Cardiac muscle cell (in vitro differentiated cells and primary cell): ENCODE measurements at places on chromosomes 13 and 19.
A peak's percentile ranks its signal among the peaks of the same experiment; 100 is the strongest.

GRCh38 chr19:33665776-33666595, 44.2 kb downstream of the CHST8 start:
- no peaks in the 10 kb centered on the region for H3K36me3 ChIP-seq
- H3K27me3 ChIP-seq, result no peaks in the 10 kb centered on the region
- H3K4me3 ChIP-seq, result no peak overlapping the region
- no peak overlapping the region for H3K27ac ChIP-seq
- no peak for DNase-seq

DNA sequence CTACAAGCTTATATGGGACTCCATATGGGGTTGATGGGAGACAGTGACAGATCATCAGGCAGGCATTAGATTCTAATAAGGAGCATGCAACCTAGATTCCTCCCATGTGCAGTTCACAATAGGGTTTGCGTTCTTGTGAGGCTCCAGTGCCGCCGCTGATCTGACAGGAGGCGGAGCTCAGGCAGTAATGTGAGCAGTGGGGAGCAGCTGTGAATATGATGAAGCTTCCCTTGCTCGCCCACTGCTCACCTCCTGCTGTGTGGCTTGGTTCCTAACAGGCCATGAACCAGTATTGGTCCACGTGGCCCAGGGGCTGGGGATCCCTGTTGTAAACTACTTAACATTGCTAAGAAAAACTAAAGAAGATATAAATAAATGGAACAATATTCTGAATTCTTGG, 378.4 kb downstream of the KCNRG start:
- H3K27ac ChIP-seq, result no peak overlapping the region
- no peaks in the 10 kb centered on the region for H3K27me3 ChIP-seq
- H3K4me1 ChIP-seq, result peaks cover 15% of the 10 kb centered on the region
- peak; percentile 67 for DNase-seq

- no peaks in the 10 kb centered on the region for H3K27me3 ChIP-seq
- peaks cover 14% of the 10 kb centered on the region for H3K4me1 ChIP-seq
- no peaks in the 10 kb centered on the region for H3K36me3 ChIP-seq
- no peak for DNase-seq
- H3K27ac ChIP-seq, result no peak overlapping the region
Observed at GRCh38 chr19:18483119-18483890, 38.6 kb downstream of the ELL start.

DNA sequence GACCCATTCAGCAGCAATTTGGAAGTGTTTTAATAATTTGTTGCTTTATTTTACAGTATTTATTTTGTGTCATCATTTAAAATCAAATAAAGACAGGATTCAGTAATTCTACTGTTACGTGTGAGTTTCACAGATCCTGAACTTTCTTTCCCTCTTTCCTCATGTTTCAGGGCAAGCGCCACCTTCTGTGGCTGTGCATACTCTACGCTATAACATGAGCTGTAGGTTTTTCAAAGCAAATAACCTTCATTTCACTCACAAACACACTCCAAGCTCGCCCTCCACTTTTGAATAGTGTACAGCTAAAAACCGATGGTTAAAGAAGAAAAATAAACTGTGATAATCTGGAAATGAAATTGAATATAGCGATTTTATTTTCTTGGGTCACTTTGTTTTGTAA, 753.3 kb downstream of the OLFM4 start:
- DNase-seq, result peak; percentile 18
- peak overlapping the region; percentile 2 for H3K4me3 ChIP-seq
- H3K27ac ChIP-seq, result no peak overlapping the region
- peaks cover 7% of the 10 kb centered on the region for H3K4me1 ChIP-seq
- no peaks in the 10 kb centered on the region for H3K27me3 ChIP-seq

GRCh38 chr13:92224052-92224821, 825.8 kb downstream of the GPC5 start:
- H3K4me1 ChIP-seq, result no peaks in the 10 kb centered on the region
- DNase-seq, result no peak
- no peaks in the 10 kb centered on the region for H3K36me3 ChIP-seq
- no peaks in the 10 kb centered on the region for H3K27me3 ChIP-seq
- no peak overlapping the region for H3K27ac ChIP-seq
- no peak overlapping the region for H3K4me3 ChIP-seq

DNA sequence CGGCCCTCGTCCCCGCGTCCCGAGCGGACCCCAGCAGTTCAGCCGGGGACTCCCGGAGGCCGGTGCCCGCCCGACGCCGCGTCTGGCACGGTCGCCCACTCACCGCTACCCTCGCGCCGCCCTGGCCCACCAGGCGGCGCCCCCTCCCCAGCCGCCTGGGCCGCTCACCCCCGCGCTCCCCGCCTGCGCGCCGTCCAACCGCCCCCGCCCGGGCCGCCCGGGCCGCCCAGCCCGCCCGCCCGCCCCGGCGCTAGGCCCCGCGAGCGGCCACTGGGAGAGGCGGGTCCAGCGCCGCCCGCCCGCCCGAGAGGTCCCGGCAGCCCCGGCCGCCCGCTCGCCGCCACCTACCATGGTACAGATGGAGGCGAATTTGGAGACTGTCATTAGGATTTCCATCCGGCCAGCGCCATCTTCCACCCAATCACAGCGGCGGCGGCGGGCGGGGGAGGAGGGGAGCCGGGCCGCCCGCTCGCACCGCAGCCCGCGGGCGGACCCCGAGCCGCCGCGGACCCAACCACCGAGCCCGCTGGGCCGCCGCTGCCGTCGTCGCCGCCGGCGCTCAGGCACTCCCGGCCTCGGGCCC, at the start of gene USP12:
Gene USP12, minus strand, starts transcription at position 568 of the 583 bp plus-strand sequence. Its CDS starts 172 bp downstream, at position 396.
- H3K27me3 ChIP-seq, result no peaks in the 10 kb centered on the region
- peak within 1 kb of the TSS; percentile 90 for H3K27ac ChIP-seq
- no peaks in the 10 kb centered on the region for H3K36me3 ChIP-seq
- DNase-seq, result peak; percentile 39
- peak within 1 kb of the TSS; percentile 68 for H3K4me3 ChIP-seq

DNA sequence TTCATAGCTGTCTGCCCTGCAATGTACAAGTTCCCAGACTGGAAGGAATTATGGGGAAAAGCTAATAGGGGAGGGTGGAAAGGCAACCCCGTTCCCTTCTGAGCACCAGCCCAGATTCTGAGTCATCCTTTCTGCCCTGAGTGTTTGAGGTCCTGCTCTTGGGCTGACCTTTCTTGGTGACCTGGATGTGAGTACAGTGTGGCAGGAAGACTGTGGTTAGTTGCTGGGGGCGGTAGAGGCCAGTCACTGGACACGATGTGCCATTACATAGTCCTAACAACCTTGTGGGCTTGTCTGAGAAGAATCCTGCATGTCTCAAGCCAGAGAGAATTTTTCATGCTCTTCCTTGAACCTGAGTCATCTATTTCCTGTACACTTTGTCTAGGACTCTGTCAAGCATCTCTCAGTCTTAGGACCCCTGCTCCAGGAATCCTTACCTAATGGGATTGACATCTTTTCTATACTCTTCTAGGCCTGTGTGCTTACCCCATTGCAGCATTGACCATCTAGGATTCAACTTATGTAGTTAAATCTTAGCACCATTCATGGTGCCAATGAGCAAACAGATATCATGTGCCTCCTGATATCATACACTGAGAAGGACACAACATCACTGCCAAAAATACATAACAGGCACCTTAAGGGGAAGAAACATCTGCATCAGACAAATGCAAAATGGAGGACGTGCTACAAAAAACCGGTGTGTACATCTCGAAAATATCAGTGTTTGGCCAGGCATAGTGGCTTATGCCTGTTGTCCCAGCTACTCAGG, 8.1 kb upstream of the ANGPTL4 start:
- no peaks in the 10 kb centered on the region for H3K27me3 ChIP-seq
- no peak overlapping the region for H3K4me3 ChIP-seq
- no peak overlapping the region for H3K27ac ChIP-seq
- H3K36me3 ChIP-seq, result no peaks in the 10 kb centered on the region
- no peak for DNase-seq

GRCh38 chr19:51139299-51140014, 2.6 kb upstream of the SIGLEC7 start:
- H3K4me1 ChIP-seq, result no peaks in the 10 kb centered on the region
- H3K27me3 ChIP-seq, result no peaks in the 10 kb centered on the region
- H3K27ac ChIP-seq, result no peak overlapping the region

DNA sequence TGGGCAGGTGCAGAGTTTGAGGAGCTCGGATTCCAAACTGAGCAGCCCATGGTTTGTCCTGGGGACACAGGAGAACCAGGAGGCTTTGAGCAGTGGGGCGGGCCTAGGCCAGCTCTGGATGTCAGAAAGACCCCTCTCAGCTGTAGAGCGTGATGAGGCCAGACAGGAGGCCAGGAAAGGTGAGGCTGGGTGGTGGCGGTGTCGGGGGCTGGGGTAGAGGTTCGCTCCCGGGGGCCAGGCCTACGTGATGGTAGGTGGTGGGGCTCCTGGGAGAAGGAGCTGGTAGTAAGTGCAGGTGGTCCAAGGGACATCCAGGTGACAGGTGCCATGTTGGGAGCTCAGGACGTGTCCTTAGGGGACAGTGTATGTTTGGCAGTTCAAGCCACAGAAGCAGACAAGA, 13.5 kb upstream of the PTOV1 start:
- H3K4me3 ChIP-seq, result no peak overlapping the region
- no peak overlapping the region for H3K27ac ChIP-seq
- H3K27me3 ChIP-seq, result no peaks in the 10 kb centered on the region
- peaks cover 18% of the 10 kb centered on the region for H3K4me1 ChIP-seq

DNA sequence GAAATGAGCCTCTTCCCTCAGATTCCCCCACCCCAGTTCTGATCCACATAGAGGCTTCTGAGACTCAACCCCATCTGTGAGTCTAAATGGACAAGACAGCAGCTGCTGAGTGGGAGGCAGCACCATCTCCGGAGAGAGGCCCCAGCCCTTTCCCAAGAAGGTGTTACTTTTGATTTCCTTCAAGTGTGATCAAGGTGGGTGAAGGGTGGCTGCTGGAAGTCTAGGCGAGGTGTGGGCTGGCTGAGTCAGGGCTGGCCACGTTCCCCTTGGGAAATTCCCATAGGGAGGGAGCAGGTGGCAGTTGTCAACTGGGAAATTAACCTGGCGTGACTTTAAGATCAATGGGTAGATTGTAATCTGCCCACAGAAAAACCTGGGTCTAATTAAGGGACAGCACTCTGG, 148.0 kb downstream of the FOXO1 start:
- no peaks in the 10 kb centered on the region for H3K36me3 ChIP-seq
- H3K4me3 ChIP-seq, result no peak overlapping the region
- no peak for DNase-seq
- no peaks in the 10 kb centered on the region for H3K4me1 ChIP-seq

GRCh38 chr19:9796113-9796773, 22.6 kb downstream of the FBXL12 start:
- H3K27ac ChIP-seq, result no peak overlapping the region
- DNase-seq, result peak; percentile 88

- H3K36me3 ChIP-seq, result no peaks in the 10 kb centered on the region
- H3K27me3 ChIP-seq, result no peaks in the 10 kb centered on the region
- peak; percentile 89 for DNase-seq
- no peaks in the 10 kb centered on the region for H3K4me1 ChIP-seq
- no peak overlapping the region for H3K27ac ChIP-seq
Observed at GRCh38 chr19:18233224-18233825, 7.1 kb upstream of the PDE4C start.

DNA sequence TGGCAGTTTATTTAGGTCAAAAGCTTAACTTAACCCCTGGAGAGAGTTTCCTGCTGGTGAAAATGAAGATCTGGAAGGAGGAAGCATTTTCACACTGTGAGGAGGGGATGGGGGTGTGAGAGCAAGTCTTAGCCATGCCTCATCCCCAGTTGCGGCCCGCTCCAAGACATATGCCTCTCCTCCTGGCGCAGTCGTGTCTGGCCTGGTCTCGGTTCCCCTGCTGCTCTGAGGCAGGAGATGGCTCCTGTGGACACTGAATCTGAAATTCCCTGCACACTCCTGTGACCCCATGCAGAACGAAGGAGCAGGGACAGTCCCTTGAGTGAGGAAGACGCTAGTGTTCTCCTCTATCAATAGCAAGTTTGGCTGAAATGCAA, 360 bp upstream of the ZNF69 start:
- no peak for DNase-seq
- peak overlapping the region; percentile 94 for H3K27ac ChIP-seq
- no peaks in the 10 kb centered on the region for H3K36me3 ChIP-seq
- no peaks in the 10 kb centered on the region for H3K27me3 ChIP-seq

DNA sequence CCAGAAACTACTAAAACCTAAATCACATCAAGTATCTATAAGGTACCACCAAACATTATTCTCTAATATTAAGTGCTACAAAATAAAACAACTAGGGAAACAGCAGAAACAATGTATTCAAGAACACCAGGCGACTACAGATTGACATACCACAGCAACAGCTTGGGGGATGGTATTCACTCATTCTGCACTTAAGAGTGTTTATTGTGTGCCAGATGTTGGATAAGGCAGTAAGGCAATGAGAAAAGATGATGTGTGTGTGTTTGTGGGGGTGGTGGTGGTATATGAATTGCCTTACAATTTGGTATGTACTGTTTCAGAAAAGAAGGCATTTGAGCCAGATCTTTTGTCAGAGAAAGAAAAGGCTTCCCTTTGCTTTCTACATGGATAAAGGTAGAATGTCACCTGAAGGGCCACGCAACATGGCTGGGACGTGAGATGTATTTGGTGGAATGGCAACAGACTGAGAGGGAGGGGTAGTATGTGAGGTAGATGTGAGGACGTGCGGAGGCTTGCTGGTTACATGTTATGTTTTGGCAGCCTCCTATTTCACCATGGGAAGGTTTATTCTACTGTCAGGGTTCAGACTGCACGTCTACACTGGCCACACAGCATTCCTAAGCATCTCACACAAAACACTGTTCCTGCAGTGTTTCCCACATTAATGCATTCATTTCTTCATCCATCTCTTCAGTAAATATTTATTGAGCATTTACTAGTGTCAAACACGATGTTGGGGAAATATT, 300.7 kb downstream of the KLF12 start:
- H3K36me3 ChIP-seq, result no peaks in the 10 kb centered on the region
- H3K4me1 ChIP-seq, result peaks cover 14% of the 10 kb centered on the region
- H3K27me3 ChIP-seq, result no peaks in the 10 kb centered on the region
- no peak overlapping the region for H3K4me3 ChIP-seq
- DNase-seq, result no peak
- H3K27ac ChIP-seq, result no peak overlapping the region

- no peaks in the 10 kb centered on the region for H3K36me3 ChIP-seq
- no peak overlapping the region for H3K27ac ChIP-seq
- H3K4me1 ChIP-seq, result no peaks in the 10 kb centered on the region
- DNase-seq, result no peak
- H3K27me3 ChIP-seq, result no peaks in the 10 kb centered on the region
Observed at GRCh38 chr13:65894049-65894448, 1336.1 kb downstream of the PCDH9 start.

- no peak for DNase-seq
- H3K27ac ChIP-seq, result no peak overlapping the region
- no peak overlapping the region for H3K4me3 ChIP-seq
Observed at GRCh38 chr13:50908371-50908770, 1.2 kb upstream of the RNASEH2B start.

GRCh38 chr19:46481947-46482346, 10.6 kb upstream of the PNMA8A start:
- H3K4me3 ChIP-seq, result no peak overlapping the region
- peak; percentile 63 for DNase-seq

GRCh38 chr13:71861769-71862458, 5.1 kb downstream of the DACH1 start:
- no peak overlapping the region for H3K4me3 ChIP-seq
- H3K4me1 ChIP-seq, result no peaks in the 10 kb centered on the region
- peaks cover 44% of the 10 kb centered on the region for H3K27me3 ChIP-seq
- H3K36me3 ChIP-seq, result no peaks in the 10 kb centered on the region

- DNase-seq, result no peak
- H3K36me3 ChIP-seq, result no peaks in the 10 kb centered on the region
- no peaks in the 10 kb centered on the region for H3K27me3 ChIP-seq
- H3K27ac ChIP-seq, result no peak overlapping the region
Observed at GRCh38 chr13:44072536-44072935, 192.8 kb downstream of the LACC1 start.

- H3K4me1 ChIP-seq, result no peaks in the 10 kb centered on the region
- no peak overlapping the region for H3K27ac ChIP-seq
Observed at GRCh38 chr13:87123987-87124784, 547.0 kb upstream of the SLITRK5 start.
